AML-193 (cell line): ENCODE measurements at places on chromosomes 4 and X.

GRCh38 chr4:157358851-157359250 lies 138.3 kb downstream of the GRIA2 start:
- no peak for DNase-seq

GRCh38 chrX:46561824-46562657 lies 11.5 kb upstream of the CHST7 start:
- DNase-seq: peak; percentile 2

DNA sequence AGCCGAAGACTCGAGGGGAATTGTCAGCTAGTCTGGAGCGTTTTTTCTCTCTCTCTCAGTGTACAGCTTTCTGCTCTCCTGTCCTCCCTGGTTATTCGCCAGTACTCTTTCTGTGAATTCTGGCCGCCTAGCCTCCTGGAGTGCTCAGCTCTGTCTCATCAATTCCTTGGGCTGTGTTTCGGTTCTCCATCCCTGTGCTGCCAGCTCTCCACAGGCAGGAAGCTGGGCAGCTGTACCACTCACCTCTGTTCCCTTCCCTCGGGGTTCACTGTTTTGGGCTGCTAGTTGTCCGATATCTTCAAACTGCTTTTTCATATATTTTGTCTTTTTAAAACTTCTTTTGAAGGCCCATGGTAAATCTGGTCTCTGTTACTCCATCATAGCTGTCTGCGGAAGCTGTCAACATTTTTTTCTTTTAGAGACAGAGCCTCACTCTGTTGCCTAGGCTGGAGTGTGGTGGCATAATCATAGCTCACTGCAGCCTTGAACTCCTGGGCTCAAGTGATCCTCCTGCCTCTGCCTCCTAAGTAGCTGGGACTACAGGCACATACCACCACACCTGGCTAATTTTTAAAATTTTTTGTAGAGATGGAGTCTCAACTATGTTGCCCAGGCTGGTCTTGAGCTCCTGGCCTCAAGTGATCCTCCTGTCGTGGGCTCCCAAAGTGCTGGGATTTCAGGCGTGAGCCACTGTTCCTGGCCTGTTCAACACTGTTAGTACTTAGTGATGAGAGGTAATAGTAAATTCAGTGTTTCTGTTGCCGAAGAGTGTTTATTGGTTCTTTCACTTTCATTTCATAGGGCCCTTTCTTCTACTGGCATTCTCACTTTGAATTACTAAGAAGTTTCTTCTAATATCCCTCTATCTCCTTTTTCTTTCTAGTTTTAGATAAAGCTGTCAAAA lies 18.6 kb downstream of the ZCCHC4 start:
- DNase-seq: no peak

DNA sequence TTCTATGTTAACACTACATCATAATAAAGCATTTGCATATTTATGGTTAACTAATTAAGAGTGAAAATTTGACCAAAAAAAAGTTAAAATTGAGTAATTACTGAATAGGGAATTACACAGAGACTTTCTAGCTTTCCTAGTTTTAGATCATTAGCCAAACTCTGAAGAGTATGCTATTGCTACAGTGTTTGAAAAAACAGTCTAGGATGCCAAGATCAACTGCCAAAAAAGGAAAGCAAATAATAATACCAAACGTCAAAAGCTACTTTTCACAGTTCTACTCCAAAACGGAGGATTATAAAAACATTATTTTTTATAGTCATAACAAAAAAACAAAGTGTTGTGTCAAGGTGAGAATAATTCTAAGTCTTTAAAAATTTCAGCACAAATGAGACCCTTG lies 359.8 kb upstream of the CTSO start:
- DNase-seq: no peak

DNA sequence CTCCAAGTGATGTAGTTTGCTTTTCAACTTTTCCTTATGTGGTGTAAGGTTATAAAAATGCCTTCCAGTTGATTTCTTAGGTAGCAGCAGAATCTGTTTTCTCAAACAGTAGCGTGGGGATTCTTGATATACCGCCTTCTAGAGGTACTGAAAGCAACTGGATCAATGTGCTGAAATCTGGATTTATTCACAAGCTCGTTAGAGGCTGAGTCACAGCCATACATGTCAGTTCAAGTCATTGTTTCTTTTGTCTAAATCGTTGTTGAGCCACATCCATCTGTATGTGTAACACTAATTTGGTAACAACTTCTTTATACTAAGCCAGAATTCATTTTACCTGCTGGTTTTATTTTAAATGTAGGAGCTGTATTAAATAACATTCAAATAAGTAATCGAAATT lies 200.0 kb upstream of the MAD2L1 start:
- DNase-seq: no peak

DNA sequence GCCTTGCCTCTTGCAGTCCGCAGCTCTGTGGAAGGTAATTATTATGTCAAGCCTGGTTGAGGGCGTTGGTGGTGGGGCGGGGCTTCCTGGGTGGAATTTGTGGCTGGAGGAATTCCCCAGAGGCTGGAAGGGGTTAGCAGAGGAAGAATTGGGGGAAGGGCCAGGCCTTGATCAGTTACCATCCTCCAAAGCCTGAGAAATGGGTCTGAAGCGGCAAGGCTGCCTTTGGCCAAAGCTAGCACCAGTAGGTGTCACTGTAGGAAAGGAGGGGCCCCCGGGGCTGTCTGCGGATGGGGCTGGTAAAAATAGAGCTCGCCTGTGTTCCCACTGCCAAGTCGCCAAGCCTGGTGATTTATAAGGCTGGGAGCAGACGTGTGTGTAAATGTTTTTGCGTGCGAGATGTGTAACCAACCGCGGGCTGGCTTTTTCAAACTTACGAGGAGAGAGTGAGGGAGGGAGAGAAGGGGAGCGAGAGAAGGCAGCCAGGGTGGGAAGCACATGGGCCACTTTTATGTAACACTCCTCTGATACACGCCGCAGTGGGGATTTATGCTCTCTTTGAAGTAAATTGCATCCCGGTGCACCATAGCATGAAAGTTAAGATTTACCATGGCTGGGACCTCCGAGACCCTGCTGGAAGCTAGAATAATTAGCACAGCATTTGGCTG lies 367.0 kb downstream of the BCOR start:
- peak; percentile 8 for DNase-seq

DNA sequence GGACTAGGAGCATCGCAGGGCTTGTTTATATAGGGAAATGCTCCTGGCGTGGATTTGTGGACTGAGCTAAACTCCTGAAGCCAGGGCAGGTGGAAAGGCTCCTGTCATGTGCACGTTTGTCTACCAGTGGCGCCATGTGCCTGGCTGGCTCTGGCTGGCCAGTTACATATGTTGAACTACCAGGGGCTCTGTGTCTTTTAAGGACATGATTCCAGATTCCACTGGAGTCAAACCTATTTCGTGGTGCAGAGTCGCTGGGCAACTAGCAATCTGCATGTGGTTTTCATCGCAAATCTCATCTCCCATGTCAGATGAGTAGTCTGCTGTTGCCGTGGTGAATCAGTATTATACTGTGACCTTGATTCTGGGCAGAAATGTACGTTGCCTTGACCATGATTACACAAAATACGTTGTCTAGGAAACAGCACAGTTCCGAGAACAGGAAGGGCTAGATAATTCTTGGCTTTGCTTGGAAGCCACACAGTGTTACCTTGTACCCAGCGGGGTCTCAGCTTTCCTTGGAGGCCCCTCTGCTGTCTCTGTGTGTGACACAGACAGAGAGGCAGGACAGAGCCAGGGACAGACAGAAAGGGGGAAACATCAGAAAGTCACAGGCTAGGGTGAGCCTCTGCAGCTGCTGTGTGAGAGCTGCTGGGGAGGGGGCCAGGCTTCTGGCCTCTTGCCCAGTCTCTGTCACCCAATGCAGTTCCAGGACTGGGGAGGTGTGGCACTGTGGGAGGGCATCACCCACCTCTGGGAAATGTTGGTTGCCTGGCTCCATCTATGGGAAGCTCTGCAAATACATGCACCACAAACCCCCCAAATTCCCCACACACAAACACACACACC lies 19.2 kb downstream of the PNMA6E start:
- peak; percentile 18 for DNase-seq

- DNase-seq: no peak
Measured at GRCh38 chrX:24025741-24026403, 1.1 kb downstream of the KLHL15 start.

DNA sequence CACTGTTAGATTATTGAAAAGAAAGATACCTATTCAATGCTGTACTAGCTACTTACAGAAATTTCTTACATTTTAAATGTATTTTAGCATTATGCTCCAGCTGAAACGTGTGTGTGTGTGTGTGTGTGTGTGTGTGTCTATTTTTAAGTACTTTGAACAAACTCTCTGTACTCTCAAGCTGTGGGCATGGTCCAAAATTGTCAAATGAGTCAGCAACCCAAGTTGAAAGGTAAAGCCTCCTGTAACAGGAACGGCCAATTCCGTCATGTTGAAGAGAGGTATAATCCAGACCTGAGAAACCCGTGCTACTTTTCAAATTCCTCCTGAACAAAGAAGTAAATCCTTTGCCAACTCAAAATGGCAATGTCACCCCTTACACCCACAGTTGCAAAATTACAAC lies 20.5 kb downstream of the MAOB start:
- no peak for DNase-seq

GRCh38 chr4:98658287-98659105 lies at the start of gene TSPAN5:
Gene TSPAN5 (minus strand): TSS chr4:98658611.
- peak; percentile 73 for DNase-seq
